Stimulated activated CD4-positive, alpha-beta T cell treated with anti-CD3 and anti-CD28 coated beads, Interleukin-2, amount 100 ng/mL, for 4 hours (primary cell): ENCODE measurements at places on chromosomes 2 and 18.

- DNase-seq = no peak
Observed at GRCh38 chr2:95270541-95271081, 3.6 kb upstream of the PROM2 start.

- no peak for DNase-seq
Observed at GRCh38 chr18:51051105-51051712, 21.2 kb downstream of the SMAD4 start.

GRCh38 chr2:200748779-200749178 is 62.9 kb upstream of the BZW1 start:
- DNase-seq = no peak

GRCh38 chr2:55168221-55169154 is 63.6 kb downstream of the CLHC1 start:
- peak; percentile 5 for DNase-seq

GRCh38 chr2:36705326-36706020 is 9.0 kb downstream of the VIT start:
- DNase-seq = no peak

DNA sequence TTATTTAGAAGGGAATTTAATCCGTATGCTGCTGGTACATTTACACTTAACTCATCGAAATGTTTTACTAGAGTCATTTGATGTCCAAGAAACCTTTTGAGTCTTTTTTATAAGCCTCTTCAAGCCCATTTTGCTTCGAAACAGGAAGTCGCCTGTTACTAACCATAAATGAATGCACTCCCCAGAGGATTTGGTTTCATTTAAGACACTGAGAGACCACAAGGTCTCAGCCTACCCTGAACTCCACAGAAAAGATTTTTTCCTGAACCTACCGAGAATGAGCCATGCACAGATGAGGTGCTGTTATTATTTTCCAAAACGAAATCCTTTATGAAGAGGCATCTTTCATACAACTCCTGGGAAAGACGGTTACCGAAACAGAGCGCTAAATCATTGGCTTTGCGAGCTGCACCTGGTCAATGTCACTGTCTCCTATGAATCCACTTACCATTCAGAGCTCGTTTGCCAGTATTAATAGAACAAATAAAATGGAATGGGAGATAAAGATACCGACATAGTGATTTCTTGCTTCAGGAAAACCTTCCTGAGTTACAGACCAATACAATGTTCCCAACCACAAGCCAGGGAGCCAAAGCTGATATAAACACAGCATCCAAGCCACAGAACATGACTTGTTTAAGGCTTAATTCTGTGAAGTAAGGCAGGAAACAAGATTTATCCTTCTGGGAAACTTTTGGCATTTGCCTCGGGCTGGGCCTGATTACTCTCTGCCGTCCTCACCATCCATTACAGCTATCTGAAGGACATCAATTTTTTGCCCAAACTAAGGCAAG is 382.1 kb downstream of the OSR1 start:
- DNase-seq = no peak

DNA sequence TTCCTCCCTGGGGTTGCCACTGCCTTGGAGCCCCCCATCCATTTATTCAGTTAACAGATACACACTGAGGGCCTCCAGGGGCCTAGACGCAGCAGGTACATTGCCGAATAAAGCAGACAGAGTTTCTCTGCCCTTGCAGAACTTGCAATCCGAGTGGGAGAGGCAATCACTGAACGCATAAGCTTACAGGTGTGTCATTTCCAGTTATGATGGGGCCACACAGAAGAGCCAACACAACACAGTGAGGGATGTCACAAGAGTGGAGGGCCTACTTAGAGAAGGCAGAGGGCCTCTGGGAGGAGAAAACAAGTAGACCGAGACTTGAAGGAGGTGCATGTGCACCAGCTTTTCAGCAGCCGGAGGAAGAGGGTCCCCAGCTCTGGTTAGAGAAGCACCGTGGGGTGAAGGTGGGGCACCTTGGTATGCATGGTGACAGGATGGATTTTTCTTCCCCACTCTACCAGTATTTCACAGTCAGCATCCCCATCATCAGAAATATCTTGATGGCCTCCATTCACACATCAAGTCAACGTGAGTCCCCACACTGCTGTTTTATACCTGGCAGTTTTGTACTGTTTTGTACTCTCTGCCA is 150.9 kb downstream of the SMAD7 start:
- no peak for DNase-seq

GRCh38 chr2:198652461-198652860 is 805.3 kb downstream of the SATB2 start:
- no peak for DNase-seq

DNA sequence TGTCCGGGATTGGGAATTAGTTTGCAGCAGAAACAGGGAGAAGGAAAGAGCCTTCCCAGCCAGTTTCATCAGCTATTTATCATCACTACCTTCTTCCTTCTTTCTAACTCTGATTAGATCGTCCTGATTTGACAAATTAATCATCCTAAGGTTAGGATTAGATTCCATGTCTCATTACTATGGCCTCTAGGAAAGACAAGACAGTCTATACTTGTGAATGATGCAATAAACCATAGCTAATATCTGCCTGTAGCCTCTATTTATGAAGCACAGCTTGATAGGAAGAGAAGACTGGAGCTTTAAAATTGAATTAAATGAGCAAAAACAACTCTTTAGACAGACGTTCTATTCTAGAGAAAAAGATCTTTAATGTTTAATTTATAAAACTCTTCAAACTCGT is 25.2 kb upstream of the FRZB start:
- no peak for DNase-seq

- no peak for DNase-seq
Observed at GRCh38 chr2:112621790-112622527, 23.8 kb upstream of the SLC20A1 start.

- DNase-seq = no peak
Observed at GRCh38 chr2:19373352-19373751, 14.9 kb upstream of the OSR1 start.

DNA sequence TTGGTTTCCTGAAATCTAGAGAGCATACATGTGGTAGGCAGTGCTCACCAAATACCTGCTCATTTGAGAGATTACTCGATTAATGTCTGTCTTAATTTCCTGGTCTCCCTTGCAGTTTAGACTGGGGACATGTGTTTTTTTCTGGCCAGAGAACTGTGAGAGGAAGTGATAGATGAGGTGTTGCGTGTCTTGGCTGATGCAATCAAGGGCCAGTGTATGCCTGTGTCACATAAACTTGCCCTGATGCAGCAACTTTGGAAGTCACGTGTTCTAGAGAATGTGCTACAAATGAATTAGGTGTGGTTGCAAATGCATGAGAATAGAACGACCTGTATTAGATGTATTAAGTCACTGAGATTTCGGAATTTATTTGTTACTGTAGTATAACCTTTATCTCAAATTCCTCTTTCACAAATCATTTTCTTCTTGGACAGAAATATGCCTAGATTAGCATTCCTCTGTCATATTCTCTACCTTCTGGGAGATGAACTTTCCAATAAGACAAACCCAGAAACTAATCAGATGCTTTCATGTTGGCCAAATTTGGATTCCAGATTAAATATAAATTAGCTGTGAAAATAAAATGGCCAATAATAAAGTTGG is 9.9 kb upstream of the IL1A start:
- no peak for DNase-seq

GRCh38 chr18:13993730-13994129 is 78.4 kb upstream of the MC2R start:
- no peak for DNase-seq

GRCh38 chr2:43845181-43845580 is 6.4 kb downstream of the ABCG8 start:
- DNase-seq = no peak

GRCh38 chr18:12911025-12911928 is 27.2 kb upstream of the PTPN2 start:
- peak; percentile 38 for DNase-seq

- DNase-seq = no peak
Observed at GRCh38 chr2:220096406-220096805, 469.0 kb downstream of the SLC4A3 start.

DNA sequence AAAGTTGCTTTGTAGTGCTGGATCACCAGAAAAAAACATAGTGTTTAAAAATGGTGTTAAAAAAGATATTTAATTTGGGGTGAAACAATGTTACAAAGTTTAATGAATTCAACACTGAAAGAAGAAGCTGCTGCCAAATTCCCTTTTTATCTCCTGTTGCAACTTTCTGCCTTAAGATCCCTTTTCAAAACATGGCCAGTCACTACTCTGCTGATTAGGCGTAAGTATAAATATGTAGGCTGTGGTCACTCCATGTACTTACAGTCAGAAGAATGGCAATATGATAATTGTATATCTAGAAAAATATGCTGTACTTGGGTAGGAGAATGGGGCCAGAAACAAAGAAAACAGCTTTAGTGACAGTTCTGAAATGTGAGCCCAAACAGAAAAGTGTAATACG is 123.5 kb upstream of the ZBTB14 start:
- DNase-seq = no peak

DNA sequence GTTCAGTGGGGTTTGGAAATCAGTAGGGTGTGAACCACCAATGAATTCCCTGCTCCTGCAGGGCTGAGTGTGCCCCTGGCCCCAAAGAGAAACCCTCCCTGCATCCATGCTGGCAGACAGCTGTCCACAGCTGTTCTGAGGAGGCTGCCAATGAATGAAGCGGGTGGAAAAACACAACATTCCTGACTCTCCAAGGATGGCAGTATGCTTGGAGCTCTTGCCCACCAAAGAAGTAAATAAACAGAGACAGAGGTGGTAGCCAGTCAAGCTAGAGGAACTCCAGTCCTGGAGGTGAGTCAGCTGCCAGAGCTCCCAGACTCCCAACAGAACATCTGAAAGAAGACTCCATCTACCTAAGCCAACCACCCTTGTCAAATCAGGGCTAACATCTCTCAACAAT is 6.2 kb downstream of the ZBTB7C start:
- no peak for DNase-seq

DNA sequence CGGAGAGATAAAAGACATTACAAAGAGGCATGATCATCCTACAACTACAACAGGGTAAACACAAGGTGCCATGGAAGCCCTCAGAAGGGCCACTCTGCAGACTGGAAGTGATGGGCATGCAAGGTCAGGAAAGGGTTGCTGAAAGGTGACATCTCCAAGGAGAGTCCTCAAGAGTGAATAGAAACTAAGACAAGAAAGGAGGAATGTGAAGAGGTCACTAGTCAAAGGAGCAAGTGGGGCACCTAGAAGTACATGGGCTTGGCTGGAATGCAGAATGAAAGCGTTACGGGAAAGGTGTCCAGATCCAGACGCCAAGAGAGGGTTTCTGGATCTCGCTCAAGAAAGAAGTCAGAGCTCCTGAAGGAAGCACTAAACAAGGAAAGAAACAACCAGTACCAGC is 314.3 kb downstream of the NBAS start:
- no peak for DNase-seq

GRCh38 chr2:221377066-221377465 is 195.0 kb downstream of the EPHA4 start:
- DNase-seq = no peak

GRCh38 chr2:26792720-26793119 is 6.9 kb downstream of the CENPA start:
- DNase-seq = no peak

DNA sequence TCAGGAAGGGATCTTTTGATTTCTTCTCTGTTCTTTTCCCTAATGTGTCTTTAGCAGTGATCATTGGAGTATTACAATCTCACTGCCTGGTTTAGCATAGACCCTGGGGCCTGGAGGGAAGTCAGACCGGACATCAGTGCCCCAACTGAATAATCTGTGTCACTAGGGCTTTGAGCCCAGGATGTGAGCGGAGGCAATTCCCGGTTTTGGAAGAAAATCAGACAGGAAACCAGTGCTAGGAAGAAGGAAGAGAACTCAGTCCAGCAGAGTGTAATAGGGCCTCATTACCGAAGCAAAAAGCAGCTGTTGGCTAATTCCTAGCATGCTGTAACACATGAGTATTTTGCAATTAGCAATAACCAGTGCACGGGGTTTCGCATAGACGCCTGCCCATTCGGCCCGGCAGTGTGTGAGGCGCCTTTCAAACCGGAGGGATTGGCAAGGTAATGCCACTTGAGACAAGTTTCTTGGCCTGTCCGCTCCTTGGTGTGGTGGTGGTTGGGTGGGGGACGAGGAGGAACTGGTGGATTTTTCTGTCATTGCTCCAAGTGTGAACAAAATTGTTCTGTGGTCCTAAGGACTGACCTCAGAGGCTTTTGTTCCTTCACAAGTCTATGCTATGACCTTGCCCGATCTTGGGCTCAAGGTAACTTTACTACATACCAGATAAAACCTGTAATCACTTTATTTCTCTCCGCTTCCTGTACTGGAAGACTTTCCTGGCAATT is 2.8 kb downstream of the FOSL2 start:
- no peak for DNase-seq
